ENCODE measurements at places on chromosomes 5 and 9.

DNA sequence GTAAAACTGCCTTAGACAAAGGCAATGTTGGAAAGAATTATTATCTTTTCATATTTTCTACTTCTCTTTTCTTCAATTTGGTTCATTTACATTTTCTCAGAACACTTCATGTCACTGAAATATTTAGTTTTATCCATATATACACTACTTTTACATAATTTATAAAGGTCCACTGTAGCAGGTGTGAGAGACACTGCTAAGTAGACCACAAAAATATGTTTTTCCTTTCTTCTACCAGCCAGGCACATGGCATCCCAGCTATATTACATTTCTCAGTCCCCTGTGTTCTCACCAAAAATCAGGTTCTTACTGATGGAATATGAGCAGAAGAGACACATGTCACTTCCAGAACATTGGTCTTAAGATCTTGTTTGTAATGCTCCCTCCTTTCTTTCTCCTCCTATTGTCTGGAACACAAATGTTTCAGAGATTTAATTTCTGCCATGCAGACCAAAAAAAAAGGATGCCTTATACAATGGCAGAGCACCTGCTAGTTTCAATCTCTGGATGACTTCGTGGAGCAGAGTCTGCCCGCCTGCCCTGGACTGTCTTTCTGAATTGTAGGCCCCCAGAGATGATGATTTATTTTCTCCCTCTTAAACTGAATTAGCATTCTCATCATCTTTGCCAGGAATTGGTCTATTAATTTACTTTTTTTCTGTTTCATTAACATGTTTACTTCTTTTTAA is 125.4 kb upstream of the ACOT12 start:
- no peak for DNase-seq

DNA sequence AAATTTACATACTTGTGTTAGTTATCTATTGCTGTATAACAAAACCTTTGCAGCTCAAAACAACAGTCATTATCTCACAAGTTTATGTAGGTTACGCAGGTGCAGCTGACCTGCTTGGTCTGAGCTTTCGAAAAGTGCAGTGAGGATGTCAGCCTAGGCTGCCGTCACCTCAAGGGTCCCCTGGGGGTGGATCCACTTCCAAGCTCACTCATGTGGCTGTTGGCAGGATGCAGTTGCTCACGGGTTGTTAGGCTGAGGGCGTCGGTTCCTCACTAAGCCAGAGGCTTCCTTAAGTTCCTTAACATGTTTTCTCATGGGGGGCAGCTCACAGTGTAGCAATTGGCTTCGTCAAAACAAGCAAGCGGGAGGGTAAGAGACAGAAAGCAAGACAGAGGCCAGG is 139.8 kb downstream of the DOCK8 start:
- no peak for DNase-seq

GRCh38 chr9:99964336-99964735 is 57.9 kb downstream of the STX17 start:
- DNase-seq: no peak

DNA sequence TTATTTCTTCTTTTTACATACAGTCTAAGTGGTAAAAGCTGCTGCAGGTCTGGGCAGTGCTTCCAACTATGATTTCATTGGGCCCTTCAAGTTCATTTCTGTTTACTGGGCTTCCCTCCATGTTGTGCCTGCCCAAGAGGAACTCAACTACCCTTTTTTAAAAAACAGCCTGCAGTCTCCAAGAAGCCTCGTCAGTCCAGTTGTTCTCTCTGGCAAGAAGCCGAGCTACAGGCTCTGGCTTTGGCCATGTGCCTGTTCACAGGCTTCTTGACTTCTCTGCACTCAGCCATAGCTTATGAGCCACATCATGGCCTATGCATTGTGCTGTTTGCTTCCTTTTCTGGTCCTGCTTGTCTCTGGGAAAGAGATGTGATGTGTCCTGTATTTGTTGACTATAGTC is 119.7 kb upstream of the PJA2 start:
- no peak for DNase-seq
